ENCODE measurements at places on chromosomes 5 and 9.

DNA sequence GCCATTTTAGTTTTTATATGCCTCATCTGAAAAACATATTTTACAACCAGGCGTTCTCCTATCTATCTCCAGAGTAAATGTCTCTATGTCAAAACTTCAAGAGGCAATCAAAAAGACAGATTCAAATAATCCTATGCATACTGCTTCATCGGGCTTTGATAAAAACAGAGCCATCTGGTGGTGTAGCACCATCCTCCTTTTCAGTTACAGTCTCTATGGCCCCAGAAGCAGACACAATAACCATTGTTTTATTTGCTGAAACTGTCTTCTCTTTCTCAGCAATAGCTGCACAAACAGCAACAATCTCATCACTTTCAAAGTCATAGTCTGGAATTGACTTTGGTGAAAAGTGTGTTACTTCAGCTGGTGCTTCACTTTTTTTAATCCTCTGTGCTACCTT is 36.3 kb downstream of the PTGER4 start:
- DNase-seq: no peak

DNA sequence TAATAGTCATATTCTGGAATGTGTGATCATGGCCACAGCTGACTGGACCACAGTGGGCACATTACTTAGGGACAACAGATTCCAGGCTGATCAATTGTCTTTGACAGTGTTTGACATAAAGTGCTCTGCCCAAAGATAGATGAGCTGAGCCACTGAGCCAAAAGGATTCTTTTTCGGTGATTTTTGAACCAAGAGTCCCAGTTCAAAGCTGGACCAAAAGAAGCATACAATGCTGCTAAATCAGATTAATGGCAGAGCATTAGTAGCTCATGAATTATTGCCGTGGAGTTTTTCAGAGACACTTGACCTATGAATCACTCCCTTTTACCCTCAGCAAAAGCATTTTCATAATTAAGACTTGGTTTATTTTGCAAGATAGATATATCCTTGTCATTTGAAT is 160.6 kb downstream of the IZUMO3 start:
- no peak for DNase-seq

DNA sequence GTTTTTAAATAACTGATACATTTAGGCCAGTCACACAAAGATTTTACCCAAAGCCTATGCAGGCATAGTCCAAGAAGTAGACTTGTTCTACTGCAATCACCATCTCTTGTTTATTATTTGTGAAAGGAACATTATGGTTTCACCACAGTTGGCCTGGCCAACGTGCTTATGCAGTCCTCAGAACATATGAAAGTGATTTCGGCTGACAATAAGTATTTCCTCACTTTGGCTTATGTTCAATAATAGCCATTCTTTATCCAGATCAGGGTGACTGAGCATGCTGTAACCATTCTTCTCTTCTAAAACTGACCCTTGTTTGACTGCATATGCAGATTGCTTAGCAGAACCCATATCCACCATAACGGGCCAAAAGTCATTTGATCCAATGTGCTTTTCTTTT is 76.6 kb upstream of the CCDC152 start:
- no peak for DNase-seq

DNA sequence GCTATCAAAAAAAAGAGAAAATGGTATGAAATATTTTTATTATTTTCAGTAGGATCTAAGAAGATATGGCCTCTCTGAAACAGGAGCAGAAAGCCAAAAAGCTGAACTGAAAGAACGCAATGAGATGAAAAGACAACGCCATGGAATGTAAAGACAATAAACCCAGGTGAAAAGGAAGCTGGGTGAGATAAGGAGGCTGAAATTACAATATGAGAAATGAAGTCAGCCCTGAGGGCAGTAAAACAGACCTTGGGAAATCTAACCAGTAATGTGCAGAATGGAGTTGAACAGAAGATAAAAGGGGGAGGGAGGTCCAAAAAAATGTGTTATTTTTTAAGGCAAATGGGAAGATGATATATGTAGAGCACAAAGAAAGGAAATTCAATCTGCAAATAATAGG is 265.3 kb downstream of the ENC1 start:
- no peak for DNase-seq

GRCh38 chr5:148168246-148168645 is at the start of gene SPINK14:
TSS of gene SPINK14 (plus strand) at chr5:148168546. CDS start at chr5:148169733, 1,187 bp downstream.
- DNase-seq: no peak

DNA sequence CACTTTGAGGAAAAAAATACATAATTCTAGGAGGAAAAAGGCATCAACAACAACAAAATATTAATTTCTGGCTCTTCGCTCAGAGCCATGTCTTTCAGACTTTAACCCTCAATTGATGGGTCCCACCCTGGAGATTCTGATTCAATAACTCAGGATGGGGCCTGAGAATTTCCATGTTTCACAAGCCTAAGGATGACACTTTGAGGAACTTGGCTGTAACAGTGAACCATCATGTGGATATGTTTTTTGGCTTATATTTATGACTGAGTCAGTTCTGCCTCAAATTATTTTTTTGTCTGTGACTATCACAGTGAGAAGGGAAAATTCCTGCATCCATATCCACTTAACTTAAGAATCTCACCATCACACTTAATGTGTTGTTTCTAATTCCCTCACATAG is 504.6 kb downstream of the RASEF start:
- no peak for DNase-seq

- DNase-seq: no peak
These were observed 42.7 kb downstream of the NKD2 start for GRCh38 chr5:1051366-1051720.

GRCh38 chr5:6461793-6462650 is 13.4 kb downstream of the UBE2QL1 start:
- no peak for DNase-seq

GRCh38 chr5:172943906-172944305 is 15.3 kb upstream of the RPL26L1 start:
- DNase-seq: no peak

DNA sequence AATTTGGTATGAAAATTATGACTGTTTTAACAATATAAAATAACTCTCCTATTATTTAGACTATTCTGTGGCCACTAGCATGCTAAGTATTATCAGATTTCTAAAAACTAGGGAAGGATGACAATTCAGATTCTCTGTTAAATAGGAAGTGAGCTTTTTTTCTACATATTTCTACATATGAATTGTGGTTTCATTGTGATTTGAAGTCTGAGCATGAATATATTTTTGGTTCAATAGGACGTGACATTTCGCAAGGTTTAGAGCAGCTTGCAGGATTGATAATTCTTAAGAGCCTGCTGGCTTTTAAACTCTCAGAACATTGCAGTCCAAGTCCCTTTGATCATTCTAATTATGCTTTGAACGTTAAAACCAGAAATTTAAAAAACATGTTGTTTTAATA is 82.9 kb downstream of the ADGRV1 start:
- no peak for DNase-seq

- no peak for DNase-seq
These were observed 57.4 kb downstream of the PSMB7 start for GRCh38 chr9:124357721-124358361.

DNA sequence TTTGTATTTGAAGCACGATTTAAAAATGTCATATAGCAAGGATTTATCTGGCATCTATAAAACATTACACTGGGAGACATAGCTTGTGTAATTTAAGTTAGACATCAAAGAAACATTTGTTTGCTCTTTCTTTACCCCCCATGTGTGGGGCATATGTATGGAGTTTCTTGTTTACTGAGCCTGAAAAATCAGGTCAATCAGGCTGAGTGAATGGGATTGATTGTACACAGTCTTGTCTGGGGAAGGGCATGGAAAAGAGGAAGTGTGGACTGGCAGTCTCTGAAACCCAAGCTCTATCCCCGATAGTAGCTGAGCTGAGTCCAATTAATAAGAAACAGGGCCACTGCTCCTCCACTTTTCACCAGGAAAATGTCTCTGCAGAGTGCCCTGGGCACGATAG is 49.4 kb downstream of the SLC46A2 start:
- DNase-seq: no peak

- no peak for DNase-seq
These were observed 251.5 kb downstream of the FSTL4 start for GRCh38 chr5:133360693-133361472.

GRCh38 chr5:98964621-98965020 is 35.8 kb upstream of the CHD1 start:
- no peak for DNase-seq

DNA sequence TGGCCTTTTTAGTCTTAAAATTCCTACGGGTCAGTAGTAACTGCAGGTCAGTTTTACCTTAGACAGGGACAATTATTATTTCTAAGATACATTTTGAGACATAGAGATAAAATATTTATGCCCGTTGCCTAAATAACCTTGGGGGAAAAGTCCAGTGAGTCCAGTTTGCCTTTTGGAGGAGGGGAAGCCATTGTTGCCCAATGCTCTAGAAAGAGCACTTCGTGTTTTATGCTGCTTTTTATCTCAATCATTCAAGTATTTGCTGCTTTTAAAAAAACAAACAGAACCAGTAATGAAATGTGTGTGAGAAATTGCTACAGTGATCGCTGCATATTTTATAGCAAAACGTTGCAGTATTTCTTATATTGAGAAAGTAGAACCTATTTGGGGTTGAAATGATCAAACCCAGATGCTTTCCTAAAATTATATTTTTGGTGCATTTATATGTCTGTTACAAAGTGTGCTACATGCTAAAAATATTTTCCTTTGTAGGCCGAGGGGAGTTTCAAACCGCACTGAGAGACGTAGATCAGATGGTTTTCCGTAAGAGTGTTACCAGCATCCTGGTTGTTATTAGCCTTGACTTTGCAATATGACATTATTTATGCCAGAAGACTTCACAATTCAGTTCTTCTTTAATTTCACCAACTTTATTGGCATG is 266.8 kb downstream of the AOPEP start:
- DNase-seq: no peak

- no peak for DNase-seq
These were observed 95.5 kb upstream of the PUM3 start for GRCh38 chr9:2939368-2939767.

GRCh38 chr9:2269778-2270177 is 254.6 kb downstream of the SMARCA2 start:
- DNase-seq: no peak

DNA sequence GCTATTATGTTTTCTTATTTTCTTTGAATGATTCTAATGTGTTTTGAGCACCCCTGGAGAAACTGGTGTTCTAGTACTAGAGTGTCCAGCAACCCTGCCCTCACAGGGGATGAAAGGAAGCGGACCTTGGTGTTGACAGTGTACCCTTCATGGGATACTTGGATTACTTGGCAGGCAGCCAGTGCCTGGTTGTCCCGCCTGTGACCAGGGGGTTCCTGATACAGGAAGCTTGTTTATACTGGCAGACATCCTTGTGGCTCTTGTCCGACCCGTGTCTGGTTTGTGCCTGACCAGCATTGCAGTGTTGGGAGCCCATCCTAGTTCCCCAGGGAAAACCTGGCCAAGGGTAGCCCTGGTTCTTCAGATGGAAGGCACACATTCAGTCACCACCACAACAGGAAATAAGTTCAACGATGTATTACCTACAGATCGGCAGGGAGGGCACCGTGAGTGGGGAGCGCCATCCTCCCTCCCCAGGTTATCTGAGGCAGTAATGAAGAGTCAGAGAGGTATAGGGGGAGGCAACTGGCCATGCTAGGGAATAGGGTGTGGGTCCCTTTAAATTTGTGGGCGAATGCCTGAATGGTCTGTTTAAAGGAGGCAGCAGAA is 47.3 kb downstream of the CACNA1B start:
- DNase-seq: no peak

DNA sequence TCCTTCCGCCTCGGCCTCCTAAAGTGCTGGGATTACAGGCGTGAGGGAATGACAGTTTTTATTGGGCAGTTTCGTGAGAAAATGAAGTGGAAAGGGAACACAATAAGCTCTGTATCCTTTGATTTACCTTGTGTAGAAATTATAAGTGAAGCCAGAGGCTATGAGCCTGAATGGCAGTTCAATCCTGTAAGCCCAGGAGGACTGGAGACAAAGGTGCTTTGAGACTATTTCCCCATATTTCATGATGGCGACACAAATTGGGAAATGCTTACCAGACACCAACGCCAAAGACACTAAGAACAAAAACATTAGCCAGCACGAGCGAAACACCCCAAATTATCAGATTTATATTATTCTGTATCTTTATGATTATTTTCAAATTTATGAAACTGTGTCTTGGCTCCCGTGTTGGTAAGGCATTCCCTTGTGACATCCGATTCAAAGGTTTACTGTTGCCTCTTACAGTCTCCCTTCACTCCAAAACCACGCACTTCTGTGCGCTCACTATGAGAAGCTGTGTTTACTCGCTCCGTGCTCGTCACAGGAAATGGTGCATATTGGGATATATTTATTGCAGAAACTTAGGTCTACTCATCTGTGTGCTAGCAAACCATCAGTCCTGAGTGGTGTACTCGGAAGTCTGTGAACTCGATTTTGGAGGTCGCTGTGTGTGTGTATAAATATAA is 73.9 kb downstream of the SH3PXD2B start:
- DNase-seq: no peak

GRCh38 chr9:6805532-6805931 is 47.8 kb downstream of the KDM4C start:
- DNase-seq: no peak

- no peak for DNase-seq
These were observed 268.8 kb downstream of the MLLT3 start for GRCh38 chr9:20353524-20353923.

DNA sequence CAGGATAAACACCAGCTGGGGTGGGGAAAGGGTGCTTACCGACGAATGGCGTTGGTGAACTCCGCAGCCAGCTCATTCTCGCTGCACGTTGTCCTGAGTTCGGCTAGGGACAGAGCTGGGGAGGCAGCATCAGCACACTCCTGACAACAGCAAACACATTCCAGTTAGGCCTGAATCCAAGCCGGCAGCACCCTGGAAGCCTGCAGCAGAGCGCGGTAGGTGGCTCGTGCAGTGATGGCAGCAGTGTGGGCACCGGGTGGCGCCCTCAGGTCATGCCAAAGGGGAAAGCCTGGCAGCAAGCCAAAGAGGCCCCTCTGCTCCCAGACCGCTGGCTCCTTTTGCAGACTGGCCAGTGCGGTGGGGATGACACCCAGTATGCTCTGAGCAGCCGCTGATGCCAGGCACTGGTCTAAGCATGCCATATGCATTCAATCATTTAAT is 66.9 kb downstream of the DCP2 start:
- DNase-seq: no peak

- DNase-seq: no peak
These were observed 47.4 kb upstream of the CCDC112 start for GRCh38 chr5:115343855-115344254.

DNA sequence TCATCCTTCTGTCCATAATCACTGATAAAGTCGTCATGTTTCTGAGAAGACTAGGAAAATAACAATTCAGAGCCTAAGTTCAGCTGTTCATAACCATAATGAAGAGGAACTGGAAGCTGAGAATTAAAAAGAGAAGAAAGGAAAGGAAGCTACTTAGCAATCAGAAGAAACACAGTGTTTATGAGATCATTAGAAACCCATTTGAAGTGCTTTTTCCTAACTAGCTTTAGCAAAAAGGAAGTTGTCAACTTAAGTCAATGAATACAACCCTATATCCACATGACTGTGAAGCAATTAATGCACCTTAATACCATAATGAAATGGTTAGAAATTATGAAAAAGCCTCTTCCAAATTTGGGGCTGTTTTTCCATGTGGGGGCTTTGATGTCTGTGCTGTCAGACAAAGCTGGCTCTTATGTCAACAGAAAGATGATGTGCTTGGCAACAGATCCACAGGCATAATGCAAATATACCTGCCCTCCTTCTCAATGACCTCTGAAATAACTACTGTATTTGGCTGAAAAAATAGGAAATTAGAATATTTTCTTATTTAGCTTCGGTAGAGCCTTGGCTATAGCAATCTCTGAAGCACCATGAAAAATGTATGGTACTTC is 463.5 kb downstream of the RASEF start:
- DNase-seq: no peak
